ENCODE measurements at places on chromosomes 13 and 19.

GRCh38 chr13:98044301-98044700 is 90.8 kb downstream of the IPO5 start:
- no peak for DNase-seq

DNA sequence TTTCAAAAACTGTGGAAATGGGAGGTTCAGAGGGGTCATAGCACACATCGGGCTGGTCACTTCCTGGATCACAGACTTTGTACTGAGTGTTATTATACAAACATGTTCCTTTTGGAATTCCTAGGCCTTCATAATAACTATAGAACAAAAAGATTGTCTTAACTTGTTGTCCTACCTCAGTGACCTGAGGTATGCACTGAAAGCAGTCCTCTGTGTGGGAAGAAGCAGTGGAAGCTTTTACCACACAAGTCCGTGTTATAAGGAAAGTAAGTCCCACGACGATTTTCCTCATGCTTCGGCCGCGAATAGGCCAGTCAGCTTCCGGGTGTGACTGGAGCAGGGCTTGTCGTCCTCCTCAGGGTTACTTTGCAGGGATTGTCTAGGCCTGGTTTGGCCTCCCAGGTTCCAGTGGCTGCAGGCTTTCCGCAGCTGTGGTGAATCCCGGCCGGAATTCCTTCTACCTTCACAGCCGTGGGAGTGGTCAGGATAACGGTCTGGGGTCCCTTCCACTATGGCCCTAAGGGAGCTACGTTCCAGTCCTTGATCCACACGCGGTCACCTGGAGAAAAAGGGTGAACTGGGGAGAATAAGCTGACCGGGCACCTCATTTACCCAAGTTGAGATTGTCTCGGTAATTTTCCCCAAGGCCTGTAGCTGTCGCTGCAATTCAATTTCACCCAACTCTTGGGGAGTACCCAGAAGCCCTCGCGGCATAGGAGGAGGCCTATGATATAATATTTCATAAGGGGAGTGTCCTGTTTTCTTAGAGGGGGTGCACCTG is 16.0 kb downstream of the NAPSA start:
- DNase-seq = no peak

DNA sequence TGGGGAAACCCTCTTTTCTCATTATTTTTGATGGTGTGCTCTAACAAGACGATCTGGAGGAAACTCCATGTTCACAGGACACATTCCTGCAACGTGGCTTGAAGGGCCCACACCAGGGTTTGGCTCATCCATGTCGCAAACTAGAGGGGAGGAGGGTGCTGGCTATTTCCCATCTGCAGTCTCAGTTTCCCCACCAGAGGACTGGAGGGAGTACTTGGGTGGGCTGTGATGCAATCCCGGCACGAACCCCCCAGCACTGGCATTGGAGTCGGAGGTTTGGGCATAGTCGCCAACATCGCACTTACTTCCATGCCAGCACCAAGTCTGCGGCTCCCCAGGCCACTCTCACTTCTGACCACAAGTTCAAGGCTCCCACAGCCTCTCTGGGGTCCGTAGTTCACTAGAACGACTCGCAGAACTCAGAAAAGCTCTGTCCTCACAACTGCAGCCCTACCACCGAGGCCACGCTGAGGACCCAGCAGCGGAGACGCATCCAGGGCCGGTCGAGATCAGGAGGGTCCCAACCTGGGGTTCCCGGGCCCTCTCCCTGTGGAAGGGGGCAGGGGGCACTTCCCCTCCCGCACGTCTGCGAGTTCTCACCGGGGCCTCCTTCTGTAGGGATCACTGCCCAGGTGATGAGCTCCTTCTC is 165.6 kb upstream of the SOX1 start:
- no peak for DNase-seq

DNA sequence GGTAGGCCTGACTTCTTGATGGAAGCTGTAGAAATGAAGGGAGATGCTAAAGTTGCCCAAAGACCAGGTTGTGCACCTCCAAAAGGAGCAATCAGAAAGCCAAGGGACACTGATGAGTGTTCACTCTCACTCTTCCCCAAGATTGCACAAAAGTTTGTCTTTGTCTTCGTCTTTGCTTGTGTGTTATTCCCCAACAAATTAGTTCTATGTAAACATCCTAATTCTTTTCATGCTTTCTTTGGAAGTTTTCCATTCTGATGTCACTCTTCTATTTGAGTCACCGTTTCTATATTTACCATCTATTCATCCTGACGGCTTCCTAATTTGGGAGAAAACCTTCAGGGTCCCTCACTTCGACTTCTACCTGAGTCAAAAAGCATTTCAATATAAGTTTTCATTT is 3.7 kb upstream of the TMEM272 start:
- DNase-seq = no peak

- DNase-seq = no peak
These were observed 8.7 kb upstream of the GGACT start for GRCh38 chr13:100597253-100597652.

- DNase-seq = no peak
These were observed 10.4 kb downstream of the SBK2 start for GRCh38 chr19:55526216-55527196.

GRCh38 chr19:6214881-6215541 is 64.8 kb downstream of the MLLT1 start:
- no peak for DNase-seq

GRCh38 chr13:24182703-24183081 is 22.2 kb downstream of the SPATA13 start:
- no peak for DNase-seq

DNA sequence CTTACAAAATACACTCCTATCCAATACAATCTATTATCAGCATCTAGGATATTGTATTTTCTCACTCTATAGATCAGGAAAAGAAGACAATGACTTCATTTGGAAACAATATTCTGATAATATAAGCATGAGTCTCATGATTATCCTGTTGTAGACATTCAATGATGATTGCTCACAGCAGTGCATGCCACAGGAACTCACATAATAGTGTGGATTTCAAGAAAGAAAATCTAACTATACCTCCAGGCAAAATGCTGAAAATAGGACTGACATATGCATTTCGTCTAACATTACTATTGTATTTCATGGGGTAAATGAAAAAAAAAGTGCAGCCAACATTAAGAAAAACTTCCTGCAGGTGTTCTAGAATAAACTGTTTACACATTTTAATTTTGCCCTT is 122.6 kb downstream of the POSTN start:
- DNase-seq = no peak

DNA sequence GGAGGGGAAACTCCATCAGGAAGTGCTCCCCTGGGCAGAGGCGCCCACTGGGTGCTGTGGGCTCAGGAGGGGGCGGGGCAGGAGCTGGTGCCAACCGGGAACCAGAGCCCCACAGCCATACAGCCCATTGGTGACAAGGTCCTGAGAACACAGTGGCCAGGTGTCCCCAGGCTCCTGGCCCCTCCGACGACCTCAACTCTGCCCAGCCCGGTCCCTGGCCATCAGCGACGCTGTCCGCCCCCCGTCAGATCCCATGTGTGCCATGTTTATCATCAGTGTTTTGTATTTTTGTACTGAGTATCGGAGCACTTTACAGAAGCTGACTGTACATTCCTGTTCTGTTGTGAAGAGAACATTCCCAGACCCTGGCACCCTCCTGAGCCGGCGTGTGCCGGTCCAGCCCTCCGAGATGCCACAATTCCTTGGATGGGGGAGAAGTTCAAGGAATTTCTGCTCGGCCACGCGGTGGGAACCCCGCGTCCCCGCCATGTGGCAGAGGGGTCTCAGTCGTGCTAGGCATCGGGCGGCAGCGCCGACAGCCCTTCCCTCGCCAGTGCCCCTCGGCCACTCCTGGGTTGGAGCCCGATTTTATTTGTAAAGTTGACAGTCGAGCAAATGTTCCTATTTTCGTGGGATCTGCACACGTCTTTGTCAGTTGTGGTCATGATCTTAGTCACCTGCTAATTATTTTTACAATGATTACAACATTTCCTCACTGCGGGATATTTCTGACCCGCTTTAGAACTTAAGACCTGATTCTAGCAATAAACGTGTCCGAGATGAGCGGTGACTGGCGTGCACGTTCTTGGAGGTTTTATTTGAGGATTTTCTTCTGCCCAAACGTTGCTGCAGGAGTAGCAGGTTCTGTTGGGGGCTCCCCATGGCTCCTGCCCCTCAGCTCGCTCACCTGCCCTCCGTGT is 16.9 kb downstream of the PEX11G start:
- DNase-seq = no peak

GRCh38 chr19:17519967-17520366 is 8.5 kb downstream of the PGLS start:
- no peak for DNase-seq

DNA sequence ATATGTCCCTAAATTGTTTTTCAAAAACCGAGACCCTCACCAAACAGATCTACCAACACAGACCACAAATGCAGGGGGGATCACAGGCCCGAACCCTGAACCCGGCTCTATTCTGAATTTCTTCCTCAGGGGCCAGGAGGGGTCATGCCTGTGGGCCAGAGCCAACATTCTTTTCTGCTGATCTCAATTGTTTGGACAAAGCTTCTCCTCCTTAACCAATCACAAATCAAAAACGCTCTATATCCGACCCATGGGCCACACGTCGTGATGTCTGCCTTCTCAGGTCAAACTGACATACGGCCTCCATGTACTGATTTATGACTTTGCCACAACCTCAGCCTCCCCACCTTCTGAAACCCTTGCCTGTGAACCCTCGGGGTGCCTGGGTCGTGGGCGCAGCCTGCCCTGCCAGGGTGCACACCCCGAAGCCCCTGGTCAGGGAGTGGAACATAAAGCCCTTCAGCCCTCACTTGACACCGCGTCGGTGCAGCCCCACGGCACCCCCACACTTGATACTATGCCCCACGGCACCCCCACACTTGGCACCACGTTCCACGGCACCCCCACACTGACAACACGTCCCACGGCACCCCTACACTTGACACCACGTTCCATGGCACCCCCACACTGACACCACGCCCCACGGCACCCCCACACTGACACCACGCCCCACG is 58.4 kb upstream of the C13orf46 start:
- DNase-seq = no peak

GRCh38 chr13:43180837-43181236 is 157.5 kb downstream of the DNAJC15 start:
- DNase-seq = no peak

GRCh38 chr19:17555929-17556813 is 722 bp downstream of the COLGALT1 start:
- DNase-seq = no peak

DNA sequence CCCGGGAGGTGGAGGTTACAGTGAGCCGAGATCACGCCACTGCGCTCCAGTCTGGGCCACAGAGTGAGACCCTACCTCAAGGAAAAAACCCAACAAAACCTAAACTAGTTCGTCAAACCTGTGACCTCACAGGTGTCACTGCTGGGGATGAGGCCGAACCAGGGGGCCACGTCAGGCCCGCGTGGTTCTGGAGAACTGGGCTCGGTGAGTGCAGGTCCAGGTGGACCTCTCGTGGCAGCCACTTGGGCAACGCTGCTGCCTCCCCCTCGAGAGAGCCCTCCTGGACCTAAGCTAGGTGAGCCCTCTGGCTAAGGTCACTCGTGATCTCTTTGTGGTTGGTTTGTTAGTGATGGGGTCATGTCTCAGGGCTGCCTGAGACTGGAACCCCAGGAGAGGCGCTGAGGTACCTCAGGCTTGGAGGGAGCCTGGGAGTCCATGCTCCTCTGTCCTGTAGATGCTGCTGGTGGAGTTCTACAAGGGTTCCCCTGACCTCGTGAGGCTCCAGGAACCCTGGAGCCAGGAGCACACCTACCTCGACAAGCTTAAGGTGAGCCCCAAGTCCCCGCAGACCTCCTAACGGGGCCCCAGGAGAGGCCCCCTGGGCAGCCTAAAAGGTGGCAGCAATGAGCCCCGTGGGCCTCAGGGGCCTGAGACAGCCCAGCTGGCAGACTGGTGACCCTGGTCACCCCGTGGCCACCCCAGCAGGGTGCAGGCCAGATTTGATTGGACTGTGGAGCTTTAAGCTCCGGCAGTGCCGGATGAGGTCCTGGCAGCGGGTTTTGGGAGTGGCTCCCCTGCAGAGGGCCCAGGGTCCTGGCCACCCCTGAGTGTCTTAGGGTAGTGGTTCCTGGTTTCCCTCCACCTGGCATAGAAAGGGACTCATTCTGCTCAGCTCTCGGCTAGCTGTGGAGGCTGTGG is 15.6 kb downstream of the MPND start:
- DNase-seq = no peak

DNA sequence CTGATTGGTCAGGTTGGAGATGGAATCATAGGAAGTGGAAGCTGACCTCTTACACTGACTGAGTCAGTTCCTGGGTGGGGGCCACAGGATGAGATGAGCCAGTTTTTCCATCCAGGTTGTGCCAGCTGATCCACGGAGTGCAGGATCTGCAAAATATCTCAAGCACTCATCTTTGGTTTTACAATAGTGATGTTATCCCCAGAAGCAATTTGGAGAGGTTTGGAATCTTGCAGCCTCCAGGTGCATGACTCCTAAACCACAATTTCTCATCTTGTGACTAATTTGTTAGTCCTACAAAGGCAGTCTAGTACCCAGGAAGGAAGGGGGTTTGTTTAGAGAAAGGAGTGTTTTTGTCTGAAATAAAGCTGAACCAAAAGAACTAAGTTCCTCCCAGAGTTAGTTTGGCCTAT is 212.8 kb downstream of the SLITRK6 start:
- DNase-seq = no peak

DNA sequence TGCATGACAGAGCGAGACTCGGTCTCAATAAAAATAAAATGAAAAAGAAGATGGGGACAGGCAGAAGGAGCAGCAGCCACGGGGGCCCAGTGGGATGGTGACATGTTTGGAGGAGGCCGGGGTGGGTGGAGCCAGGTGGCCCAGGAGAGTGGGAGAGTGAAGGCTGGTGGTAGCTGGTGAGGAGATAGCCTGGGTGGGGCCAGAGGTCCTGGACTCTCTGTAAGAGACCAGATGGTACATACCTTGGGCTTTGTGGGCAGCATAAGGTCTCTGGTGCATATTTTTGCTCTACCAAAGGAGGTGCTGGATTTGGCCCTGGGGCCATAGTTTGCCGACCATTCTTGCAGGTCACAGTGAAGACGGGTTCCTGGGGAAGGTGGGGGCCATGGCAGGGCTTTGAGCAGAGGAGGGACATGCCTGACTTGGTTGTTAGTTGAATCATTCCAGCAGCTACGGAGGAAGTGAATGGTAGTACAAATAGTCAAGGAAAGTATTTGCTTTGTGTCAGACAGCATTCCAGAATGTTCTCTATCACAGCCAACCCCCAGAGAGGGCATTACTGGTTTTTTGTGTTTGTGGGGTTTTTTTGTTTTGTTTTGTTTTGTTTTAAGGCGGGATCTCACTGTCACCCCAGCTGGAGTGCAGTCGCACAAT is 69.1 kb downstream of the ARHGEF18 start:
- DNase-seq = no peak

GRCh38 chr13:97935071-97935470 is 18.4 kb upstream of the IPO5 start:
- DNase-seq = no peak

DNA sequence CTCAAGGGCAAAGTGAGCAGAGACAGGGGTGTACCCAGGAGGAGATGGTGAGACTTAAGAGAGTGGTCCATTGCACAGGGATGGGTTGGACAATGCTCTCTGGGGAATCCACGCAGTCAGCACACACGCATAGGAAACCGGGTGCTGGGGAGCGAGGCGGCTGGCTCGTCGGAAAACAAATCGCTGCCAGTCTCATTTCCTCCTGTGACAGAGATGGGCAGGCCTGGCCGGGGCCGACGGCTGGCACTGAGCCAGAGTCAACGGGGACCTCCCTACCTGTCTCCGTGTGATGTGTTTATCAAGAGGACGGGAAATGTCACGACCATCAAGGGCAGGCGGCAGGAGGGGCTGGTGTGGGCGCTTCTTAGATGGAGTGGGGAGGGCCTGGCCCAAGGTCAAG is 27.3 kb downstream of the PTPRS start:
- no peak for DNase-seq

All from stimulated activated CD8-positive, alpha-beta memory T cell treated with anti-CD3 and anti-CD28 coated beads, Interleukin-12 subunit alpha, Interleukin-12 subunit beta, amount 100 ng/mL, for 4 hours (primary cell).